Activated naive CD4-positive, alpha-beta T cell (primary cell): ENCODE measurements at places on chromosomes 12 and 14.

- no peak for DNase-seq
Observed at GRCh38 chr12:66035288-66035966, 95.1 kb downstream of the LLPH start.

- DNase-seq, result no peak
Observed at GRCh38 chr14:59362513-59362912, 102.7 kb downstream of the GPR135 start.

- no peak for DNase-seq
Observed at GRCh38 chr14:91263329-91263728, 18.8 kb upstream of the GPR68 start.

GRCh38 chr12:5969156-5969973 is 24.3 kb upstream of the ANO2 start:
- DNase-seq, result no peak

DNA sequence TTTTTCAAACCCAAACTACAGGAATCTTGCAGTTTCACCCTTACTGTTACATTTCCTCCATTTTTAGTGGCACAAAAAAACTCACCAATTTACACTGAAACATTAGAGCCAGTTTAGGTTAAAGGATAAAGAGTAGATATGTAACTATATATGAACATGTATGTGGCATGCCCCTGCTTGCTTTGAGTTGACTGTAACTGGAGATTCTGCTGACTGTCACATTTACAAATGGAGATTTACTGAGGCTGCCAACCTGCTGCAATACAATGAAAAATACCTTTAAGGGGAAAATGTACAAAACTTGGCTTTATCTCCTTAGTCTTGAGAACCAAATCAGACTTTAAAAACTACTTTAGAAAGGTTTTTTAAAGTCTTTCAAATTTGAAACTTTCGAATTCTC is 28.3 kb downstream of the STON2 start:
- DNase-seq, result no peak

- no peak for DNase-seq
Observed at GRCh38 chr12:46831335-46832129, 5.7 kb upstream of the SLC38A4 start.

GRCh38 chr12:15268927-15269552 is 47.8 kb upstream of the RERG start:
- no peak for DNase-seq

DNA sequence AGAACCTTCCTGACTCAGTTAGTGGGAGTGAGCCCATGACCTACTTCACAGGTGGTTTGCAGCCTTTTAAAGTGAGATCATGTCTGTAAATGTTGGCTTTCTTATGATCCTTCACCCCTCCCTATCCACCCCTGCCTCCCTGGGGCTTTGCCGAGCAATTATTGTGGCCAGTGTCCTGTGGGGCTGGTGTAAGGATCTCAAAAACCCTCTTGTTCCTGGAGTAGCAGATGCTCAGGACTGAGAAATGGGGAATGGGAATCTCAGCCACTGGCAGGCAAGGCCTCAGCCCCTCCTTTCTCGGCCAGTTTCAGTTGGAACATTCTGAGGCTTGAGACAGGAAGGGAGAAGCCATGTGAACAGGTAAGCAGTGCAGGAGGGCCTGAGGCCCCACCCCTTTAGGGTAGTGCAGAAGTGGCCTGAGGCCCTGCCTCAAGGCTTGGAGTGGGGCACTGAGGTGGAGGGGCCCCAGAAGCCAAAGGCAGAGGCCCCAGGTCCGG is 53.8 kb downstream of the PLEKHG3 start:
- no peak for DNase-seq

DNA sequence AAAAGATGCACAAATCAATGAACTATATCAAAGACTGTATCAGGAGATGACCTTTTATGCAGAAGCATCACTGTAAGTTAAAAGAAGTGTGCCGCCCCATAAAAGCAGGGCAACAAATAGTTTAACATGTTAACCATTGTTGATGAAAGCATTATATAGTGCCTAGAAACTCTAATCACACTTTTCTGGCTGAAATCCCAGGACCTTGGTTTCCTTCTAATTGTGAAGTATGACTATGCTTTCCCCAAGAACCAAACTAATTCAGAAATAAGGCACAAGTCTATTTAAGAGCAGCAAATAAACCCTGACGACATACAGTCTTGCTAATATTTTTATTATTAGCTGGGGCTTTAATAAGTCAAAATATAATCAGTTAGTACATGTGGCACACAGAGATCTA is 21.7 kb downstream of the RACGAP1 start:
- DNase-seq, result no peak

GRCh38 chr12:94769776-94770759 is 119.7 kb upstream of the TMCC3 start:
- no peak for DNase-seq

DNA sequence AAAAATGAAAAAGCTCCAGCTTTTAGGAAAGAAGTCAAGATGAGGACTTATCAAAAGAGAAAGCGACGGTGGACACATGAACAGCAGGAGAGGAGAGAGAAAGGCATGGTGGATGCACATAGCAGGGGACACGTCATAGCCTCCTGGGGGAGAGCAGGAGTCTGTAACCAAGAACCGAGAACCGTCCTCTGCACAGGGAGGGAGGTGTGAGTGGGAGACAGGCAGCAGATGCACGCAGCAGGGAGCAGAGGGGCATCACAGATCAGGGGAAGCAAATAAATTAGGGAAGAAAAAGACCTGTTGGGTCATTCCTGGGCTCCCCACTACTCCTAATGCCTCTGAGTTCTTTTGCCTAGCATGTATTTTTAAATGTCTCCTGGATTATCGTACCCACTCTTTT is 138.1 kb upstream of the RMST start:
- DNase-seq, result no peak
